Cortex of kidney (tissue), 1 donor: ENCODE measurements at places on chromosomes 2 and 18.

DNA sequence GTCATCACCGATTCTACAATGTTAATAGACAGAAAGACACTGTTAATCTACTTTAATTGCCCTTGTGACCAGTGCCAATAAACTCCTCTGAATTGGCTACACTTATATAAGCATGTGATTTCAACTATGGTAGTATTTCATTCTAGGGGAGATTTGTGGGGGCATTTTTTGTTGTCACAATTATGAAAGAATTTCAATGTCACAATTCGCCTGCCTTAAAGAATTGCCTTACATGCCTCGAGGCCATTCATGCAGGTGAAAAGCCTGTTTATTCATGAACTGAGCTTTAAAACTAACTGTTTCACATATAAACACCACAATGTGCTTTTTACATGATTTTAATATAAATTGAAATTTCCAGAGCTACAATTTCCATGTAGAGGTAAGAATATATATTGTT, 162.8 kb downstream of the GCA start:
- no peak for DNase-seq

DNA sequence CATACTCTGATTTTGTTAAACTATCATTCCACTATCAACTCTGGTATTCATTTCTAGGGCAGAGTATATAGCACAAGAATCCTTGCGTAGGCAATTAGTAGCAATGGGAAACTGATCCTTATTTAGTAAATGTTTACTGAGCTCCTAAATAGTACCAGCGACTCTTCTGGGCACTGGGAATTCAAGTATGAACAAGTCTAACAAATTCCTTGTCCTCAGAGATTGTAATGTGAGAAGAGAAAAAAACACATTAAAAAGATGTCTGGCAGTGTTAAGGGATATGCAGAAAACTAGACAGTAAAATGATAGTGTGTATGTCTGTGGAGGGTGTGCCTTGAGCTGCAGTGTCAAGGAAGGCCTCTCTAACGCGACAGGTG, 721 bp downstream of the METTL5 start:
- DNase-seq: no peak

DNA sequence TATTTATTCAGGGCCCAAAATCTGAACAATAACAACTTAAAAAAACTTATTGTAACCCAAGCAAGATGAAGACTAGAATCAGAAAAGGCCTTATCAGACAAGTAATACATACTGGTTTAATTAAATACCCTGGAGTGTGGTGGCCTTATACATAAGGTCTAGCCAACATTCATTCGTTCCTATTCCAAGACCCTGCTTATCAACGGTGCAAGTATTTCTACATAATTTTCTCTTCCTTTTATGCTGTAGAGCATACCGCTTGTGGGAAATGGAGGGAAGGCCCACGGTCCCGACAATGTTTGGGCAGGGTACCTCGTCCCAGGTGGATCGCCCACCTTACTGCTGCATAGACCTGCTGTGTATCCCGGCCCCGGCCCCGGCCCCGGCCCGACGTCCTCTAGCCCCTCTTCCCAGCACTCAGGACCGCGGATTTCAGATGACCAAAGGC, 708 bp downstream of the ZNF24 start:
- DNase-seq: no peak

GRCh38 chr18:72830109-72830508, 37.7 kb downstream of the NETO1 start:
- no peak for DNase-seq

DNA sequence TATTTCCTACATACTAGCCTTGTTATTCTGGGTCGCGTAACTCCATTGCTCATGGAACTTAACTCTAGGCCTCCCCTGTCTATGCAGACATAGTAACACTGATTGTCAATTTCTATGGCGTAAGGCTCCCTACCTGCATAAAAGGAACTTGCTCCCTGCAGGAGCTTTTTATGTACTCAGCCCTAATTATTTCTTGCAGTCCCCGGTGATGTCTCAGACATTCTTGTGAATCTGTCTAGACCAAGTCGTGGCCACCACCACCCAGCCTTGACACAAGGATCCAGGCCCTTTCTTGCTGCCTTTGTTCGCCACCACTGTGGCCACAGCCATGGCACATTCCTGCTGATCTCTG, 189.5 kb upstream of the CTAGE1 start:
- no peak for DNase-seq

GRCh38 chr2:53058526-53058925, 709.1 kb upstream of the CHAC2 start:
- DNase-seq: no peak

- DNase-seq: no peak
Measured at GRCh38 chr2:3217646-3218045, 160.0 kb downstream of the EIPR1 start.

DNA sequence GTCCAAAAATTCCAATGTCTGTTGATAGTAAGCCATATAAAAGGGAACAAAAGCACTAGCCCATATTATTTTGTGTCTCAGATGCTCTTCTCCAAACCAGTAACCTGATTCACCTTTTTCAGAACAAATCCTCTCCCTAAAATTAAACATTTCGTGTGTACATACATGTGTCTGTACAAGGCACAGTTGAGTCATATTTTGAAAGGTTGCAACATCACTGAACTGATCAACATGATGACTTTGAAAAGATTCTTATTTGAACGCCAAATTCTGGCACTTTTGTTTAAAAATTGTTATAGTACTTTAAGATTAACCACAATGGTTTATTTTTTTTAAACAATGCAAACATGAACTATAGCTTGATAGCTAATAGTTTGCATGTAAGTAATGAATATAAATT, 102.5 kb downstream of the RIT2 start:
- DNase-seq: no peak

GRCh38 chr2:64787698-64788097, 134.0 kb upstream of the SERTAD2 start:
- no peak for DNase-seq

GRCh38 chr18:3153107-3153704, 66.6 kb downstream of the MYOM1 start:
- DNase-seq: no peak

DNA sequence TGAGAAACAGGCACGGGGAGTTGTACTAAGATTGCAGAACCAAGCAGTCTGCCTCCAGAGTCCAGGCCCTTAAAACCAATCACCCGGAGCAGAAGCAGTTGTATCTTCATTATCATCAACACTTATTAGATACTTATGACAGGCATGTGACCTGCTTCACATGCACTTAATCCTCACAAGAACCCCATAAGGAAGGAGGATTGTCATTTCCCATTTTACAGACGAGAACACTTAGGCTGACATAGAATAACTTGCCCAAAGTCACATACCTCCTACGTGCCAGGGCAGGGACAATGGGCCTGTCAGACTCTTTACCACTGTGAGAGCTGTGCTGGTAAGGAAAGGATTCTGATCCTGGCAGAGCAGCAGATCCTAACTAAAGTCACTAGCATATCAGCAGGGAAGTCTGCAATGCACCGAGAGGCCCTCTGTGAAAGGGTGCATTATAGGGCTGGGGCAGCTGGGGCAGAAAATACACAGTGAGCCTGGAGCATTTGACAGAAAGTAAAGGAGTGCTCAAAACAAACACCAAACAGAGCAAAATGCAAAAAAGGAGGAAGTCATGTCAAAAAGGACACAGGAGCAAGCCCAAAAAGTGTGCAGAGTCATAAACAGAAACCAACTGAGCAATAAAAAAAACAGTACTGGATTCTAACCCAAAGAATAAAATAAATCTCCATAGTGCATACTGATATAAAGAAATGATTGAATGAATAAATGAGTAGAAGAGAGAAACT, 55.9 kb upstream of the SP3 start:
- DNase-seq: no peak
